ENCODE measurements at places on chromosomes 5 and 9. TPM values are rescaled to one million over a fixed set of nuclear protein-coding genes. Genes with fewer than 3 reads are reported as not detected.

Gene C9orf43
- 0.82 TPM for total RNA-seq

Gene TBC1D2
- 5.2 TPM for total RNA-seq

DNA sequence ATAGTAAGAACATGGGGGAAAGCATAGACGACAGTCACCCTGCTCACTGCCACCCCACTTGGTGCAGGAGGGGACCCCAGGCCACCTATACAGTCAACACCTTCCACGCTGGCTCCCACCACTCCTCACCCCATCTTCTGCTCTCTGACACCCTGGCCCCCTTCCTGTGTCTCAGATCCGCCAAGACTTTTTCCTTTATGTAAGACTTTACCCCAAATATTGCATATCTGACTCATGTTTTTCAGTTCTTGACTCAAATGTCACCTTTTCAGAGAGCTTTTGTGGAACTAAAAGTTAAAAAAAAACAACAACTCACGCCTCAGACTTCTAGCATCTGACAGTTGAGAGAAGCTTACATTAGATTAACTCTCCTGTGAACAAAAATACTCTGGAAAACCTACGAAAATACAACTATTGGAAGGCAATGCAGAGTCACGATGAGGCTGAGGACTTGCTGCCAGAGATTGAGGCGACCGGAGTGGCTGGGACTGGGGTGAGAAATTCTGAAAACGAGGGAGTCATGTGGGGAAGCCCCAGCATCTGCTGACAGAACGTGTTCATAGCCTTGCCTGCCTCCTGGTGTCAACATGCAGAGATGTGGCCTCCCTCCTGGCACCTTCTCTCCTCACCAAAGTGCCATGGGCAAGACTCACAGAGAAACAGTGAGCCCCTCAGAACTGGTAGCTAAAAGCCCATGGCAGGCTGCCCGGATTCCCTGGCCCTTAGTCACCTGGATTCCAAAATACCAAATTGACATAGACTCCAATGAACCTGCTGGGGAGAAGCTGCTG, 22.4 kb upstream of the FCN2 start:
- no peak for DNase-seq

GRCh38 chr5:59724482-59725391, 168.8 kb downstream of the PDE4D start:
- DNase-seq = peak; percentile 69

Measured in Karpas-422 (cell line).